ENCODE measurements at places on chromosomes 1 and 21. TPM values are rescaled to one million over a fixed set of nuclear protein-coding genes. Genes with fewer than 3 reads are reported as not detected.

TNN gene
- not detected for total RNA-seq

PRAMEF13 gene
- total RNA-seq = not detected

TFF2 gene
- not detected for total RNA-seq

WDR64 gene
- total RNA-seq = 0.13 TPM

DNA sequence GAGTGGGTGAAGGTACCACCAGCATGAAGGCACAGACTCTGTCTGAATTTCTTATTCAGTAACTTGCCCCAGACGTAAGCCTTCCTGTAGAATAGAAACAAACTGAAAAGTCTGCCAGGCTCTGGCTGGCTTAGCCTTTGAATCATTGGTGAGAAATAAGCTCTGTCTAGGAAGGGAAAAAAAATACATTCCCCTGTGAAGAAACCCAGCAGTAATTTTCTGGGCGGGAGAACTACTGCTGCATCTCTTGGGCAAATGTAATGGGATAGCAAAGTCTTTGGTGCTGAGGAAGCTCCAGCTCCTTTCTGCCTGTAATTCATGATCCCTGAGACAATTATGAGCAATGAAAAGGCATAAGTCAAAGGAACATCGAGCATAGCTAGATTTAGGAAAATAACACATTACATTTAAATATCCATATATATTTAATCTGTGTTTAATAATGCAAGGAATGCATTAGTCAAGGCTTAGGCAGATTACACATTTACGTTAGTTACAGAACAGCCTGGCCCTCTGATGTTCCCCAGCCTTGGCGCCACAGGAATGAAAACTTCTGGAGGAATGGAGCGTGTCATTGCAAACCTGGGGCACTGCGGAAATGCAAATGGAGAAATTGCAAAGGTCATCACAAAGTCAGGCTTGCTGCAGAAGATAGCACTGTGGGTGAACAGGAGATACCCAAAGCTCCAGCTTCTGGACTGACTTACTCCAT is 216.3 kb upstream of the CAMK1G start:
- no peak overlapping the region for H3K4me3 ChIP-seq
- H3K27ac ChIP-seq = no peak overlapping the region
- no peak for DNase-seq
- no peaks in the 10 kb centered on the region for H3K36me3 ChIP-seq
- peaks cover 9% of the 10 kb centered on the region for H3K27me3 ChIP-seq
- no peaks in the 10 kb centered on the region for H3K4me1 ChIP-seq

GRCh38 chr1:225814381-225814780 is 4.5 kb downstream of the EPHX1 start:
- H3K4me1 ChIP-seq = peaks cover 17% of the 10 kb centered on the region
- no peak overlapping the region for H3K4me3 ChIP-seq
- no peaks in the 10 kb centered on the region for H3K36me3 ChIP-seq
- peaks cover 8% of the 10 kb centered on the region for H3K27me3 ChIP-seq

DNA sequence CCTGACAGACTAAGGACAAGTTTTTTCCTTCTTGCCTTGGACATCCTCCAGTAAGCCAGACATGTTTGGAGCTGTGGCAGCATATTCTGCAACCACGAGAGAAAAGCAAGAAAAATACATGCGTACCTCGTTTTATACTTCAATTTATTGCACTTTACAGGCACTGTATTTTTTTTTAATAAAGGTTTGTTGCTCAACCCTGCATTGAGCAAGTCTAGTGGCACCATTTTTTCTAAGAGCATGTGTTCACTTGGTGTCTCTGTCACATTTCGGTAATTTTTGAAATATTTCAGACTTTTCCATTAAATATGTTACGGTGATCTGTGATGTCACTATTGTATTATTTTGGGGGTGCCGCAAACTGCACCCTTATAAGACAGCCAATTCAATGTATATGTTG is 2.1 kb upstream of the SSX2IP start:
- peaks cover 51% of the 10 kb centered on the region for H3K4me1 ChIP-seq
- peak overlapping the region; percentile 67 for H3K27ac ChIP-seq
- H3K36me3 ChIP-seq = peaks cover 5% of the 10 kb centered on the region

- H3K27me3 ChIP-seq = peaks cover 2% of the 10 kb centered on the region
- H3K4me3 ChIP-seq = no peak overlapping the region
- no peak overlapping the region for H3K27ac ChIP-seq
- DNase-seq = no peak
- H3K36me3 ChIP-seq = no peaks in the 10 kb centered on the region
These were observed 32.6 kb upstream of the RGS8 start for GRCh38 chr1:182716740-182717720.

TEX35 gene
- not detected for total RNA-seq

DNAJC6 gene
- 4.0 TPM for total RNA-seq

BEND5 gene
- 0.80 TPM for total RNA-seq

All from activated CD4-positive, alpha-beta memory T cell treated with anti-CD3 and anti-CD28 coated beads, Interleukin-2, amount 10 ng/mL, durations not matched to agents 7 days and 5 days (primary cell).